ENCODE measurements at places on chromosomes 13 and 19. TPM values are rescaled to one million over a fixed set of nuclear protein-coding genes. Genes with fewer than 3 reads are reported as not detected.

GRCh38 chr13:72540881-72541280 lies 186.5 kb downstream of the MZT1 start:
- no peak for ATAC-seq

Gene NCAN
- total RNA-seq = not detected

- ATAC-seq = no peak
Observed at GRCh38 chr19:19033176-19033425, 216 bp downstream of the SUGP2 start.

- ATAC-seq = no peak
Observed at GRCh38 chr13:33953203-33953602, 135.3 kb downstream of the RFC3 start.

- ATAC-seq = no peak
Observed at GRCh38 chr13:111396457-111396856, 76.0 kb downstream of the TEX29 start.

DNA sequence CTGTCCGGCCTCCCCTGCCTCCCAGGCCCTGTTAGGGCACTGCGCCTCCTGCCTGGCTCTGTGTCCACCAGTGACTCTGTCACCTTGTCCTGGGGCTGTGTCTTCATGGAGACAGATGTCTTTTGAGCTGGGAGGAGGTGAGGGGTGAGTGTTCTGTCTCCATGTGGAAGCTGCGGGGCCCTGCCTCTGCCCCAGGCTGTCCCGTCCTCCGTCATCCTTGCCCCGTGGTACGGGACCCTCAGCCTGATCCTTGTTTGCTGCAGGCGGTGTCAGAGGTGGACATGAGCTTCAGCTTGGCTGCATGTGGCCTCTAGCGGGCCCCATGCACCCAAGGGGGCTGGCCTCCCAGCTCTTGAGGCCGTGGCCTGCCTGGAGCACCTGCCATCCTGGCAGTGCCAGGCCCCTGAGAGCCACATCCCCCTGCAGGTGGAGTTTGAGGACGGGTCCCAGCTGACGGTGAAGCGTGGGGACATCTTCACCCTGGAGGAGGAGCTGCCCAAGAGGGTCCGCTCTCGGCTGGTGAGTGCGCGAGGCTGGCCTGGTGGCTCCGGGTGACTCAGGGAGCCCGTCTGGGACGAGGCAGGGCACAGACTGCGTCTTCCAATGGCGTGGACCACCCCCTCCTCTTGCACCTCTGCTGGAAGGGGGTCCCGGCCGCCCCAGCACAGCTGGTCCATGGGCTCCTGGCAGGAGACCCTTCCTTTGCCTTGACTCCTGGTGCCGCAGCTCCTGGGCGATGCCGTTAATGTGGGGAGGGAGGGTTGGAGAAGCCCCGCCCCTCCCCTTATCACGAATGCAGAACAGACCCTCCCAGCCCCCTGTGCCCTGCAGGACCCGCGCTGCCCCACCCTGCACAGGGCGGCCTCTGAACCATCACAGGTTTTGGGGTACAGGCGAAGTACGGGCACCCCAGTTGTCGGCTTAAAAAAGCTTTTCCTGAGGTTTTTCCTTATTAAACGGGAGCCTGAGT lies 181.3 kb downstream of the KDM4B start:
- no peak for ATAC-seq

DNA sequence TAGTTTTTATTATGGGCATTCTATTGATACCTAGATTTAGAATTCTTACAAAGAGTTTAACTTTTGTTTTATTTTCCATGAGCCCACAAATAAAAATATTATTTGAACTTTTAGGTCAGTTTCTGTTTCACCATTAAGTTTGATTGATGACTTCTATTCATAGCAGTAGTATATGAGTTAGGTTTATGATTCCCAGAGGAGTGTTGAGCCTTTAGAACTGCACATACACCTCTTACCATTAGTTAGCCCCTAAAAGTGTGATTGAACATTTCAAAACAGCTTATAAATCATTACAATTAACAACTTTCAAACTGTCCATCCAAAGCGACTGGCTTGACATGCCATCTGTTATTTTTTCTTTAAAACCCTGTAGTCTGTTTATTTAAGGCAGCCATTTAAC lies 19.0 kb upstream of the PCDH17 start:
- no peak for ATAC-seq

DNA sequence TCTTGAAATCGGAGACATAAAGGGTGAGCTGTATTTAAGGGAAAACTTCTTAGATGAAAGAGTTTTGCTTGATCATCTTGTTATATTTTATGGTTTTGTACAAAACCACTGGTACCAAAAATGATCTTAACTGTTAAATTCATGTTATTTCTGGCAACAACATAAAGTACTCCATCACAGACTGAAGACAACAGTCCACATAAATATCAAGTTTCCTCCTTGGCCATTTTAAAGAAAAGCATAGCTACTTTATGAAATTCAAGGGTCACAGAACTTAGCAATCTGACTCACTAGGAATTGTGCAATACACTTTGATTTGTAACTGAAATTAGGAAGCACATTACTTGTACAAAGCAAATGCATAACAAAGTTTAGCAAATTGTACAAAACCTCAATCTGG lies 66.3 kb downstream of the TBC1D4 start:
- ATAC-seq = no peak

DNA sequence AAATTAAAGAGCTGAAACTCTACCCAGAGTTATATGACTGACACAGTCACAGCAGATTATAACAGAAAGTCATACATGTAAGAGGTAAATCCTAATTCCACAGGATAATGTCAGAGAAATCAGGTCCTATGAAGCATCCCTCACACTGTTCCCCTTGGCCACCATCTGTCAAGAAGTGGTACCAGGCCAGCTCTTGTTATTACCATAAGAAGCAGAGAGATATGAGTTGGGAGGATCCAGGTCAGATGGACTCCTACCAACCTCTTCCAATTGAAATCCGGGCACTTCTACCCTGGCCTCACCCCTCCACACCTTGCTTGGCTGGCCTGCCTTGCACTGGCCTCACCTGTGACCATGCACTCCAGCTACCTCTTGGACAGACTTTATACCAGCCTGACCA lies 353.2 kb downstream of the DNAJC15 start:
- no peak for ATAC-seq

- no peak for ATAC-seq
Observed at GRCh38 chr13:108681986-108682575, 52.7 kb downstream of the MYO16 start.

Gene ZNF709
- total RNA-seq = 0.52 TPM

DNA sequence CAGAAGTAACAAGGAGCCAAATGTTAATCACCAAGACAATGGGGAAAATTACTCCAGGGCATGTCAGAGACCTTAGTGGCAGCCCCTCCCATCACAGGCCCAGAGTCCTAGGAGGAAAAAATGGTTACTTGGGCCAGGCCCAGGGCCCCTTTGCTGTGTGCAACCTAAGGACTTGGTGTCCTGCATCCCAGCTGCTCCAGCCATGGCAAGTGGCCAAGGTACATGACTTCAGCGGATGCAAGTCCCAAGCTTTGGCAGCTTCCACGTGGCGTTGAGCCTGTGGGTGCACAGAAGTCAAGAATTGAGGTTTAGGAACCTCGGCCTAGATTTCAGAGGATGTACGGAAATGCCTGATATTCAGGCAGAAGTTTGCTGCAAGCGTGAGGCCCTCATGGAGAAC lies 46.7 kb downstream of the OR10H4 start:
- ATAC-seq = no peak
